Smooth muscle cell of the brain vasculature (primary cell): ENCODE measurements at places on chromosomes 7 and 10.
A peak's percentile ranks its signal among the peaks of the same experiment; 100 is the strongest.

DNA sequence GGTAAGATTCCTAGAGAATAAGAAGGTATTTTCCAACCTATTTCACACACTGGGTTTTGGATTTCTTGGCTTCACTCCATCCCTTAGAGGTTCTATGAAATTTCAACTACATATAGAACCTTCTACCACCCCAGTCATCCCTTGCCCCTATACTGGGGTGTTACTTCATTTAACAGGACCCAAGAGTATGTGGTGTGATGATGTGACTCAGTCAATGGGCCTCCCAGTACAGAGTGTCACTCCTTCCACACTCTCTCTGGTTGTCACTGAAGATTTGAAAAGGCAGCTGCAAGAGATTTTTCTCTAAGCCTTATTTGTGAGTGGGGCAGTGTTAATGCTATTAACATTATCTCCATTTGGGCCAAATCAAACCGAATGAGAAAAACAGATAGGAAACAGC lies 33.5 kb downstream of the FGFBP3 start:
- no peak for DNase-seq

- DNase-seq: peak; percentile 21
These were observed 86.1 kb upstream of the DNAJB6 start for GRCh38 chr7:157250605-157251228.

GRCh38 chr7:93364806-93365205 lies 132.6 kb downstream of the VPS50 start:
- no peak for DNase-seq

DNA sequence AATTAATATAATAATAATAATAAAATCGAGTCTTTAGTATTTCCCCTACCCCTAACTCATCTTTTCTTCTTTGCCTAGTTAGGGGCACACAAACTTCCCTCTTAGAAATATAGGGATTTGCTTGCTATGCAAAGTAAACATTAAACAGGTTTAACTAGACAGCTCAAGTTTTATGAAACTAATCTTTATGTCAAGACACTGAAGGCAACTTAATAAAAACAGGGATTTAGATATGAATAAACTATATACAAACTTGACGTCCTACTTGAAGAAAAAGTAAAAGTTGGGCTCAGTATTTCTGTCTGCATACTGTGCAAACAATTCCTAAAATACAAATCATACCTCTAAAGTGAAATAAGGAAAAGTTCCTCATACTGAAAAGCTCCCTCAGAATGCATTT lies 52.1 kb upstream of the CAV2 start:
- no peak for DNase-seq

GRCh38 chr10:103563231-103564115 lies 70.0 kb downstream of the NEURL1 start:
- no peak for DNase-seq

GRCh38 chr10:48289501-48290238 lies 15.2 kb upstream of the FRMPD2 start:
- no peak for DNase-seq

DNA sequence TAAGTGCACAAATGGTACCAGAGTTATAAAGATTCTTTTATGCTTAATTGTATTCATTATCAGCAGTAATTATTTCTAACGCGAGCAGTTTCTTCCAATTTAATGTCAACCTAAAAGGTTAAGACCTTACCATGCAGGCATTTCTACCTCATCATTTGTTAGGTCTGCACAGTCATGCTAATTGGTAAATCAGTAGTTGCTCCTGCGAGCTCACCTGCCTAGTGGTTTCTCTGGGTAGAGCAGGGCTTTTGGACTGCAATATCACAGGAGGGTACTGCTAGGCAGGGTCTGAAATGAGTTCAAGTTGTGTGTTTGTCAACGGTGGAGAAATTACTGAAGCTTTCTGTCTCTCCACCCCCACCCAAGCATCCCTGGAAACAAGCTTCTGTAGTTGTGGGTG lies 558.5 kb upstream of the MGMT start:
- no peak for DNase-seq

- DNase-seq: no peak
These were observed 142.1 kb upstream of the PTPRZ1 start for GRCh38 chr7:121730869-121731268.

DNA sequence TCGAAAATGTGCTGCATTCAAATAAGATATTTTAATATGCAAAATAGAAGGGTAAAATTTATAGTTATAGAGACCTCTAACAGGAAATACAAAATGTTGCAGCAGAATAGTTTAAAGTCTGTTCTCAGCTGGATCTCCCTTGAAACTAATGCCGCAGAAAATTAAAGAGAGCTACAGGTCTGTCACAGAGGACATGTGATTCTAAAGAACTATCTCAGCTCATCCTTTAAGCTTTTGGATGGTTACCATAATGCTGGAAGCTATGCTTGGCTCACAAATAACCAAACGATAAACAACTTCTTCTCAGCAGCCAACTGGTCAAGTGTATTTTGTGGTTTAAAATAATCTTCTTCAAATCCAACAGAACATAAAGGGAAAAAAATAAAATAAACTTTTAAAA lies 353.0 kb downstream of the PARD3 start:
- no peak for DNase-seq

DNA sequence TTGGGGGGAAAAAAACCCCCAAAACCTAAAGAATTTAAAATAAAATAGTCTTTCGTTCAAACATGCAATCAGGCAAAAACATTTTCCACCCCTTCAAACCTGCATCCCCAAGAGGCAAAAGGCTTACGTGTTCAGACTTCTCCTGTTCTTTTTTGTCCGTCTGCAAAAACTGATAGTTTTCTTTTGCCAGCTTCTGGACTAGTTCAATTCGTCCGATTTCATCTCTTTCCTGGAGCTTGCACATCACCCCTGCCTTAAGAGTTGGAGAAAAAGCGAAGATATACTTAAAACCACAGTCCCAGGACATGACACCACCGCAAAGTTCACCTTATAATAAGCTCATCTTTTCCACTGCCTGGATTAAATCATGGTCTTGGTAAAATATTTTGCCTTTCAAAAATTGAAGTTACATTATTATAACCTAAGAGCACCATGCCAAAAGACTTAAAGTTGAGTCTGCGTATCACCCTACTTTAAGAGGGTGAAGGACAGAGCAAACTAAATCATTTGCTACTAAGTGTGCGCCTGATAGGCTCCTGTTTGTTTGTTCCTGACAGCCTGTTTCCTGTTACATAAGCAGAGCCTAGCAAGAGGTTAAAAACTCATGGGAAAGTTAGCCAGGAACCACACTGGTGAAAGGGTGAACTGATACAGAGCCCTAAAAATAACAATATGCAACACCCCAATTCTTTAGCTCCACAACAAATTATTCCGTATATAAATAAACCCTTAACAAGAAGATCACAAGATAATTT lies 137.0 kb downstream of the RAPGEF5 start:
- DNase-seq: no peak

DNA sequence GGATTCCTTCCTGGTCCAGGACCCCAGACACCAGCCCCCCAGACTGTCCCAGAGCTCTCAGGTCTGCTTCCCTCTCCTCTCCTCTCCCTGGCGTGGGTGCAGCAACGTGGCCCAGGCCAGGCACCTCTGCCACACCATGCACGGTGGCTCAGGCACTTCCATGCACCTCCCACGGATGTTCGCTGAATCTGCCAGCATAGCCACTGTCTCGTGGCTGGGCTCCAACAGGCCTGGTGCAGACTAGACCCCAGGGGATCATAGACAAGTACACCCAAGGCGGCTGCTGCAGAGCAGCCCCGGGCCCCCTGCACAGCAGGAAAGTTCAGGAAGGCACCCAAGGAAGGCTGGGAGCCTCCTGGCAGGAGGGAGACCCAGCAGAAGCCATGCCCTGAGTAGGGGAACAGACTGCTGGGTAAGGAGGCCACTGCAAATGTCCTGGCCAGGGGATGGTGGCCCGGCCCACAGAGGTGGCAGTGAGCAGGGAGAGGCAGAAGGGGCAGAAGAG lies 4.4 kb downstream of the RASGEF1A start:
- no peak for DNase-seq

- DNase-seq: no peak
These were observed 18.3 kb upstream of the RPEL1 start for GRCh38 chr10:103227416-103227815.

- DNase-seq: no peak
These were observed 122.3 kb downstream of the SGMS1 start for GRCh38 chr10:50501478-50501877.

- peak; percentile 41 for DNase-seq
These were observed 4.6 kb downstream of the ARPC1B start for GRCh38 chr7:99379043-99379577.

DNA sequence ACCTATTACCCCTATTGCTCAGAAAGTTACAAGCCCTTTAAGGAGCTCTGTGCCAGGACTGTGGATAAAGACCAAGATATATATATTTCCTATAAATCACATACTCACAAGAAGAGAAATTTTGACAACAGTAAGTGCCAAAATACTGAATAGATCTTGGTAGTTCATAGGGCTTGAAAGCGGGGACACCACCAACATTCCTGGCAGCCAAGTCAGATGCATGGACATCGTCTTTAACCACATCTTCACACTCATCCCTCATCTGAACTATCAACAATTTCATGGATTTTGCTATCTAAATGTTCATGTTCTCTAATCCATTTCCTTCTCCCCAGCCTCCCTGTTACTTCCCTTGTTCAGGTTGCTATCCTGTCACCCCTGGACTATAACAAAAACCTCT lies 67.5 kb upstream of the LRRC17 start:
- DNase-seq: no peak

- no peak for DNase-seq
These were observed 6.5 kb downstream of the STAMBPL1 start for GRCh38 chr10:88886557-88886956.

- no peak for DNase-seq
These were observed 21.5 kb downstream of the SPAG6 start for GRCh38 chr10:22366771-22367170.

GRCh38 chr7:141362580-141363435 lies 188.4 kb upstream of the AGK start:
- DNase-seq: no peak

- no peak for DNase-seq
These were observed 2.7 kb upstream of the CPED1 start for GRCh38 chr7:120985839-120986238.

DNA sequence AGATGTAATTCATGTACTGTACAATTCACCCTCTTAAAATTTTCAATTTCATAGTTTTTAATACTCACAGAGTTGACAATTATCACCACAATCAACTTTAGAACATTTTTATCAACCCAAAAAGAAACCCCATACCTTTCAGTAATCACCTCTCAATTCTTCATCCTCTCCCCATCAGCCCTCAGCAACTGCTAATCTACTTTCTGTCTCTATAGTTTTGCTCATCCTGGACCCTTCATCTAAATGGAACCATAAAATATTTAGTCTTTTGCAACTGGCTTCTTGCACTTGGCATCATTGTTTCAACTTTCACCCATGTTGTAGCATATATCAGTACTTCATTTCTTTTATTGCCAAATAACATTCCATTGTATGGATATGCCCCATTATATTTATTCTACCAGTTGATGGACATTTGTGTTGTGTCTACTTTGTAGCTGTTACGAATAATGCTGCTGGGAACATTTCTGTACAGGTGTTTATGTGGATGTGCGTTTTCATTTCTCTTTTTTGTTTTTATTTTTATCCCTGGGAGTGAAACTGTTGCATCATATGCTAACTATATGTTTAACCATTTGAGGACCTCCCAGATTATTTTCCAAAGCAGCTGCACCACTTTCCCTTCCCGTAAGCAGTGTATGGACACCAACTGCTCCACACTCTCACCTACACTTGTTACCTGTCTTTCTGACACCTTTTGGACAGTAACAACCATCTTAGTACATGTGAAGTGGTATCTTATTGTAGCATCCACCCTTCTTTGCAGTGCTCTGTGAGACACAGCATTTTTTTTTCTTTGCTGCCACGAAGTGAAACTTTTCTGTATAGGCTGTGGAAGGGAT lies 65.4 kb upstream of the APBB1IP start:
- no peak for DNase-seq

DNA sequence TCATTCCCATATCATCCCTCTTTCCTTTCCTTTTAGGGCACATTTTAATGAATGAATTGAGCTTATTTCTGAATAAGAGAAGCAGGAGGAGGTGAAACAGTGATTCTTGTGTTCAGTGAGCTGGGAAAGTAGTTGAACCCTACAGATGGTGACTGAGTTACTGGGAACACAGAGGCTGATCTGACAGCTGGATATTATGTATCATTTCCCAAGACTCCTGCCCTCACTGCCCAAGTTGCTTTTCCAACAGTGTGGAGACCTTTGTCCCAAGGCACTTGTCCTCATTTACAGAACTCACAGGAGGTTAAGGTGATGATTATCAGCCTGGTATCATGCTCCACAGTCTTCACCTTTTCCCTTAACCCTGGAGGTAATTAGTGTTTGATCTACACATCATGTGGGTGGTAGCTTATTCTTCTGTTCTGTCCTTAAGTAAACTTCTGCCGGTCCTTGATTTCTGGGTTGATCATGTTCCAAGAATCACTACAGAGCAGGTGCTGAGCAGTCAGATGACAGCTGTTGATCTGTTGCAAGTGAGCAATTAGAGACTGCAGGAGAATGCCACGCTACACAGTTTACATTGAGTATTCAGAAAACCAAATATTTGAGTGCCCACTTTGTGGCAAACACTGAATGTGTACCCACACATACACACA lies 2.6 kb downstream of the PRLHR start:
- DNase-seq: no peak

DNA sequence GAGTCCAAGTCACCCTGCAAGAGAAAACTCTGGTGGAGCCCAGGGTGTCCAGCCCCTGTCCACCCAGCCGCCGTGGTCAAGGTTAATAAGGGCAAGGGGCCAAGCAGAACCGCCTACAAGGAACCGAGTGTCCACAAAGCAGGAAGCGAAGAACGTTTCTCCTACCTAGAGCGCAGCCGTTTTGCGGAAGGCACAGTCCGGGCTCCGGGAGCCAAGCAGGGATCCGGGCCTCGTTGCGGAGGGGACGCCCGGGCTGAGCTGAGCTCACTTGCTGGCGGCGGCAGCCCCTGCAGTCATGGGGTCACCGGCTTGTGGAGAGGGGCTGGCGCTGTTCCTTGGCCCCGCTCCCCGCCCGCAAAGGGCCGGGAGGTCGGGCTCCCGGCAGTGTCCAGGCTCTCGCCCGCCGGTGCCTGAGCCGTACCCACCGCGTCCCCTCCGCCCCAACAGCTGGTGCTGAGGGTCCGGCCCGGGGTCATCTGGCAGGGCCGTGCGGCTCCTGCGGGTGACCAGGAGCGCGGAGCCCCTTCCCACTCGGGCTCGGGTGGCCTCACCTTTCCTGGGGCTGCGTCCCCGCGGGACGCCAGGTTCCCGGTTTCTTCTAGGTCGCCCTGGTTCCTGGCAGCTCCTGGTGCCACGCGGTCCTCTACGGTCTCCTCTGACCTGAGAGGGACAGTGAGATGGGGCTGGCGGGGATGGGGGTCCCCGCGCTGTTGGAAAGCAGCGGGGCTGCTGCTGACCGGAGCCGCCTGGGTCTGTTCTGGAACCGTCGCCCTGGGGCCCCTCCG lies 14.0 kb upstream of the ZNF273 start:
- DNase-seq: no peak

- DNase-seq: no peak
These were observed 146.3 kb downstream of the CELF2 start for GRCh38 chr10:11163780-11164550.
